ENCODE measurements at places on chromosomes 11 and 22. TPM values are rescaled to one million over a fixed set of nuclear protein-coding genes. Genes with fewer than 3 reads are reported as not detected.

Gene INS
- not detected for total RNA-seq

Gene DEFB131B
- not detected for total RNA-seq

Gene NXPE2
- total RNA-seq: not detected

Gene SHANK3
- 16.3 TPM for total RNA-seq

Gene BTBD18
- total RNA-seq: not detected

Gene PTGDR2
- total RNA-seq: 0.53 TPM

Gene KRTAP5-1
- not detected for total RNA-seq

Gene ABCC8
- 3.5 TPM for total RNA-seq

Gene RCOR2
- total RNA-seq: 0.25 TPM

Gene SYT13
- 0.11 TPM for total RNA-seq

Gene XRRA1
- 9.4 TPM for total RNA-seq

- H3K36me3 ChIP-seq: no peaks in the 10 kb centered on the region
- H3K27ac ChIP-seq: peak overlapping the region; percentile 96
- H3K4me3 ChIP-seq: peak overlapping the region; percentile 74
- H3K27me3 ChIP-seq: no peaks in the 10 kb centered on the region
- peaks cover 34% of the 10 kb centered on the region for H3K4me1 ChIP-seq
These were observed 434 bp downstream of the BANF1 start for GRCh38 chr11:66002648-66003225.

- no peaks in the 10 kb centered on the region for H3K27me3 ChIP-seq
- H3K27ac ChIP-seq: peak overlapping the region; percentile 44
- H3K36me3 ChIP-seq: no peaks in the 10 kb centered on the region
- DNase-seq: no peak
These were observed 39.3 kb upstream of the APLNR start for GRCh38 chr11:57276169-57276970.

DNA sequence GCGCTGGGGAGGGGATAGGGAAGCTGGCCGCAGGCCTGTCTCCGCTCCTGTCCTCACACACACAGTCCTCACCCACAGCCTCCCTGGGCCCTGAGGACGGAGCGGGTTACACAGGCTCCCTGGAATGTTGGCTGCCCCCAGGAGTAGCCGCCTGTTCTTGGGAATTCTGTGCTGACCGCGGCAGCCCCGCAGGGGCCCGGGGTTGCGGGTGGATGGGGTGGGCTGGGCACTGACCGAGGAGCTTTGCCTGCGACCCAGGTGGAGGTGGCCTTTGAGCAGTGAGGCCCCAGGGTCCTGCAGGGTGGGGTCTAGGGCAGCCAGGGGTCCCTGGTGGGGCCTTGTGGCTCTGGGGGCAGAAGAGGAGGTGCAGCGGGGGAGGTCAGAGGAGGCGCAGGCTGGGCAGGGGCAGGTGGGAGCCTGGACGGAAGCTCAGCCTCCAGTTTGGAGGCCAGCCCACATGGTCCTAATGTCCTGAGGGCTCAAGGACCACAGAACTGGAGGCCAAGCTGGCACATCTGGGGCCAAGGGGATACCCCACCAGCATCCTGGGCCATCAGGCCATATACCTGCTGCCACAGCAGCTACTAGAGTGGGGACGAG lies 6.6 kb upstream of the MRGPRG start:
- H3K27me3 ChIP-seq: peaks cover 58% of the 10 kb centered on the region
- DNase-seq: no peak
- H3K4me3 ChIP-seq: no peak overlapping the region
- no peaks in the 10 kb centered on the region for H3K4me1 ChIP-seq

GRCh38 chr11:120749395-120749794 lies 237.8 kb downstream of the GRIK4 start:
- DNase-seq: no peak
- H3K36me3 ChIP-seq: no peaks in the 10 kb centered on the region
- H3K27ac ChIP-seq: no peak overlapping the region
- H3K4me1 ChIP-seq: no peaks in the 10 kb centered on the region
- no peak overlapping the region for H3K4me3 ChIP-seq

DNA sequence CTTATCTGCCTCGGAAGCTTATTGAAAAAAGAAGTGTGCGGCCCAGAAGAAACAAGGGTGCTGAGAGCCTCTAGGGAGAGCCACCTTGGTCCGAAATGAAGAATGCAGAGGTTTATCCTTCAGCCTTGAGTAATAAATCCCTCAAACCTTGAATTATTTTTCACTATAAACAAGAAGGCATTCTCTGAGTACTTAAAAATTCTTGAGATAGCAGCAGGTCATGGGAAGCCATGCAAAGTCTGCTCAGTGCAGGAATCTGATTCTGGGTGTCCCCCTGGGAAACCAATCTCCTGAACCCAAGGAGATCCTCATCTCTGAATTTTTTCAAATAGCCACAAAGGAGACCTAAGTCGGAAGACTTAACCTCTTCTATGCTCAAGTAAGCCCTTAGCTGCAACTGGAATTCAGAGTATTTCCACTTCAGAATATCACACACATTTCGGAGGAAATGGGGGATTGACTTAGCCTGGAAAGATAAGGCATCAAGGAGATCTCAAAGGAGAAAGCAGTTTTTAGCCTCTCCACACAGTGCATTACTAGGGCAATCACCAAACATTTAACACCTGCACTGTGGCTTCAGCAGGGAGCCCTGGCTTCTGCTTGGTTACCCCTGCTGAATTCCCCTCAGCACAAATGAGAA lies 365.0 kb downstream of the ETS1 start:
- no peak overlapping the region for H3K4me3 ChIP-seq
- H3K27me3 ChIP-seq: no peaks in the 10 kb centered on the region
- H3K27ac ChIP-seq: no peak overlapping the region
- DNase-seq: no peak
- H3K4me1 ChIP-seq: no peaks in the 10 kb centered on the region

- DNase-seq: no peak
- H3K27me3 ChIP-seq: no peaks in the 10 kb centered on the region
- no peak overlapping the region for H3K4me3 ChIP-seq
- no peak overlapping the region for H3K27ac ChIP-seq
These were observed 30.6 kb downstream of the MMP13 start for GRCh38 chr11:102924851-102925380.

- no peak overlapping the region for H3K27ac ChIP-seq
- H3K4me1 ChIP-seq: no peaks in the 10 kb centered on the region
- H3K4me3 ChIP-seq: no peak overlapping the region
- H3K36me3 ChIP-seq: no peaks in the 10 kb centered on the region
- H3K27me3 ChIP-seq: no peaks in the 10 kb centered on the region
These were observed 566.7 kb upstream of the CCDC90B start for GRCh38 chr11:83852775-83853442.

- no peak for DNase-seq
- H3K4me3 ChIP-seq: no peak within 1 kb of the TSS
- peaks cover 4% of the 10 kb centered on the region for H3K36me3 ChIP-seq
- peaks cover 5% of the 10 kb centered on the region for H3K4me1 ChIP-seq
- H3K27ac ChIP-seq: no peak within 1 kb of the TSS
These were observed at the start of gene CHADL for GRCh38 chr22:41240377-41241132. CHADL (minus strand) TSS chr22:41240931; CDS start chr22:41240881, 50 bp downstream.

GRCh38 chr22:28247667-28248363 lies 328.8 kb upstream of the PITPNB start:
- no peaks in the 10 kb centered on the region for H3K27me3 ChIP-seq
- H3K4me1 ChIP-seq: peaks cover 49% of the 10 kb centered on the region
- no peaks in the 10 kb centered on the region for H3K36me3 ChIP-seq
- no peak for DNase-seq
- no peak overlapping the region for H3K27ac ChIP-seq

DNA sequence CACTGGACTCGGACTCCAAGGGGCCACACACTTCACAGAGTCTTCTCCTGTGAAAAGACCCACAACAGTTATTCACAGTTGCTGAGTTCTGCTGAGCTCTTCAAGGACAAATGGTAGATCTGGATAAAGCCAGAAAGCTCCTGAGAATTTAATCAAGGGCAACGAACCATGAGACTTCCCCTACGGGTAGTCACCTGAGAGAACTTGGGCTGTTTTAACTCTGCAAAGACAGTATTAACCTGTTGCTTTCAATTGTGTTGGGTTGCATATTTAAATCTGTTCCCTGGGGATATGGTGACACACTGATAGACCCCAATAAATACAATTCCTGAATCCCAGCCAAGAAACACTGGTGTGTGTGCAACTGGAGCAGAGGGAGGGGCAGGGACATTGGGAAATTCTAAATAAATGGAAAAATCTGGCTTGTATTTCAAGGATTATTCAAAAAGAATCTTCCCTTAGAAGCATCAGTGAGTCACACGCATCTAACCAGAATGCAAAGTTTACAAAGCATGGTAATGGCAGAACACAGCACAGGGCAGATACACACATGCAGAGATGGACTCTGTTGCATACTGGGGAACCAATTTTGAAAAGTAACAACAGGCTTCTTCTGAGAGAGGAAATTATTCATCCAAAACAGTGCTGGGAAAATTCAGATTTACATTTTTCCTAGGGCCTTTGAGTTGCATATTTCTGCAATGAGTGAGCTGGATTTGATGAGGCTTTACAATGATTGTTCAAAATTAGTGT lies 4.0 kb downstream of the KCNJ1 start:
- H3K36me3 ChIP-seq: no peaks in the 10 kb centered on the region
- peaks cover 4% of the 10 kb centered on the region for H3K27me3 ChIP-seq
- H3K4me1 ChIP-seq: no peaks in the 10 kb centered on the region

GRCh38 chr11:8192896-8193209 lies 24.0 kb upstream of the RIC3 start:
- no peaks in the 10 kb centered on the region for H3K4me1 ChIP-seq
- H3K27ac ChIP-seq: no peak overlapping the region
- DNase-seq: no peak
- no peaks in the 10 kb centered on the region for H3K36me3 ChIP-seq

GRCh38 chr11:110349138-110349996 lies 53.0 kb upstream of the RDX start:
- H3K27ac ChIP-seq: no peak overlapping the region
- no peak for DNase-seq
- H3K27me3 ChIP-seq: no peaks in the 10 kb centered on the region
- H3K36me3 ChIP-seq: no peaks in the 10 kb centered on the region
- no peak overlapping the region for H3K4me3 ChIP-seq

DNA sequence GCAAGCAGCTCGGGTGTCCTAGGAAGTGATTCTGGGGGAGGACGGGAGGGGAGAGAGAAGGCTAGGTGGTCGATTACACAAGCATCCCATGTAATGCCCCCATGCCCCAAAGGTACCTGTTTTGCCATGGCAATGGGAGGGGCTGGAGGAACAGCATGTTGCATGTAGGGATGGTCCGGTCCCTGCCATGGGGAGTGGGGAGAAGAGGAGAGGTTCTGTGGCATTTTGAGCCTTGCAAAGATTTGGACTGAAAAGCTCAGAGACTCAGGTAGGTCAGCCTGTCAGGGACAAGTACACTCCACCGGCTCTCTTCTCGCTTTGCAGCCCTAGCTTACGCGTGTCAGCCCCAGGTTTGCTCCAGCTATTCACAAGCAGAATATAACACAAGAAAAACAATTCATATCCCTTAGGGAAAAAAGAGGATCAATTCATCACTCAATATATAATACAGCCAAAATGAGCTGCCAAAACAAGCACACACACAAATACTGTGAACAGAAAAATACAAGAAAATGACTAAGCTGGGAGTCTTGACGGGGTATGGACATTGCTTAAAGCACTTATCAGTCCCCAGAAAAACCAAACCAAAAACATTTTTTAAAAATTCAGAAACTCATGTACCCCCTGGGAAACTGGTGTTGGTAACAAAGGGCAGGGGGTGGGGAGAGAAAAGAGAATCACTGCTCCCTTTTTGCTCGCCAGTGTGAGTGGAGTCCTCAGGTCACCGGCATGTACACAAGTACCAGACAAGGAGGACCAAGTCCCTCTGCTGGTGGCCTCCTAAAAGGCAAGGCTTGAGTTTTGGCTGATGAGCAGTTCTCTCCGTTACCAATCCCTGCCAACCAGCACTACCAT lies 21.6 kb downstream of the APOL5 start:
- peaks cover 36% of the 10 kb centered on the region for H3K4me1 ChIP-seq
- H3K27me3 ChIP-seq: no peaks in the 10 kb centered on the region
- H3K27ac ChIP-seq: peak overlapping the region; percentile 91

GRCh38 chr11:121253951-121254350 lies 38.6 kb upstream of the SC5D start:
- H3K4me1 ChIP-seq: no peaks in the 10 kb centered on the region
- H3K27me3 ChIP-seq: peaks cover 3% of the 10 kb centered on the region
- DNase-seq: no peak
- H3K27ac ChIP-seq: no peak overlapping the region
- H3K36me3 ChIP-seq: no peaks in the 10 kb centered on the region

- no peaks in the 10 kb centered on the region for H3K4me1 ChIP-seq
- H3K4me3 ChIP-seq: no peak overlapping the region
- DNase-seq: no peak
- no peaks in the 10 kb centered on the region for H3K27me3 ChIP-seq
- no peak overlapping the region for H3K27ac ChIP-seq
These were observed 684.0 kb downstream of the OPCML start for GRCh38 chr11:132848336-132848735.

DNA sequence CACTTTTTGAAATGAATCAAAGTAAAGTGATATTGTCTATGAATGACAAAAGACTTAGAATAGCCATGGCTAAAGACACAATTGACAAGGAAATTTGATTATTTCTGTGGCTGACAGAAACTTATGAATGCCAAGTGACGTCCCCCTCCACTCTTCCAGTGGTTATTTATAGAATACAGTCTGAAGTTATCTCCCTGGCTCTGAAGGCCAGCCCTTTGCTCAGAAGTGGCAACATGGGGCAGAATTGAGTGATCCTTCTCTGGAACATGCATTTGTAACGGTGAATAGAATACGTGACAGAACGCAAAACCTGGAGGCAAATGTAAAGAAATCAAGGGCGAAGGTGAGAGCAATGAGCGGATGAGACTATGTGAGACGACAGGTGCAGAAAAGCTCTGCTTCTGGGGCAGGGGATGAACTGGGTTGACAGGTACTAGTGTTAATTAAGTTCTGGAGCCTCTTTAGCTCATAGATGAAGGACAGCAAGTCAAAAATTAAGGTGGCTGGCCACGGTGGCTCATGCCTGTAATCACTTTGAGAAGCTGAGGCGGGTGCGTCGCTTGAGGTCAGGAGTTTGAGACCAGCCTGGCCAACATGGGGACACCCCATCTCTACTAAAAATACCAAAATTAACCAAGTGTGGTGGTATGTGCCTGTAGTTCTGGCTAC lies 585.7 kb upstream of the B3GAT1 start:
- no peak overlapping the region for H3K27ac ChIP-seq
- no peaks in the 10 kb centered on the region for H3K36me3 ChIP-seq
- no peaks in the 10 kb centered on the region for H3K27me3 ChIP-seq
- DNase-seq: no peak
- H3K4me1 ChIP-seq: no peaks in the 10 kb centered on the region

- no peak overlapping the region for H3K4me3 ChIP-seq
- no peaks in the 10 kb centered on the region for H3K4me1 ChIP-seq
- no peaks in the 10 kb centered on the region for H3K27me3 ChIP-seq
- no peak overlapping the region for H3K27ac ChIP-seq
- DNase-seq: no peak
- H3K36me3 ChIP-seq: no peaks in the 10 kb centered on the region
These were observed 7.6 kb downstream of the NECTIN1 start for GRCh38 chr11:119721129-119722120.

GRCh38 chr11:2115308-2115707 lies 23.9 kb downstream of the IGF2 start:
- H3K4me3 ChIP-seq: no peak overlapping the region
- H3K4me1 ChIP-seq: no peaks in the 10 kb centered on the region
- no peaks in the 10 kb centered on the region for H3K36me3 ChIP-seq
- no peak overlapping the region for H3K27ac ChIP-seq

- H3K4me3 ChIP-seq: no peak overlapping the region
- no peak for DNase-seq
- no peaks in the 10 kb centered on the region for H3K27me3 ChIP-seq
These were observed 1403.0 kb downstream of the BRD1 start for GRCh38 chr22:48424661-48425060.

All from psoas muscle (tissue), 8 donors.